NCI-H1417 (cell line): ENCODE measurements at places on chromosomes 5 and 9.
A peak's percentile ranks its signal among the peaks of the same experiment; 100 is the strongest.

GRCh38 chr5:55816342-55816741 lies 34.8 kb upstream of the IL31RA start:
- DNase-seq = no peak

DNA sequence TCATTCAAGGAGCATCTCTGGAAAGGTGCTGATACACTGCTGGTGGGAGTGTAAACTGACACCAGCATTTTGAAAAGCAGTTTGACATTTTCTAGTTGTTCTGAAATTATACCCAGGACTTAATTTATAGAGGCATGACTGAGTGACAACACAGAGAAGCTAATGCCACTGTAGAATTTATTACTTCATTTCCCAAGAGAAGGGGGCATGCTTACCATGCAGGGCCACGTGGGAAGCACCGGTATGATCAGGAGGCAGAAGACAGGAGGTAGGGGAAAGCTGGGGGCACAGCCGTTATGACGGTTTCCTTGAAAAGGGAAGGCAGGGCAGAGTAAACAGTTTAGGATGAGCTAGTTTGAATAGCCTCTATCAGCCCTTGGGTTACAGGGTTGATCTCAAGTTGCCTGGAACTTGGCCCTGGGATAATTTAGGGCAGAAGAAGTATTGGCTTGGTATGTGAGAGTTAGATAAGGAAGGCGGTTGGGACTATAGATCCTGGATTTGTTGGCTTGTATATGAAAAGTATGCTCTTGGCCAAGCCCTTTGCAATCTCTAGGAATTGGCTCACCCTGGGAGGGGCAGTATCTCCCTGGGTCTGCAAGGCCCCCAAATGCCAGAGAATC lies 305.7 kb downstream of the ENC1 start:
- no peak for DNase-seq

DNA sequence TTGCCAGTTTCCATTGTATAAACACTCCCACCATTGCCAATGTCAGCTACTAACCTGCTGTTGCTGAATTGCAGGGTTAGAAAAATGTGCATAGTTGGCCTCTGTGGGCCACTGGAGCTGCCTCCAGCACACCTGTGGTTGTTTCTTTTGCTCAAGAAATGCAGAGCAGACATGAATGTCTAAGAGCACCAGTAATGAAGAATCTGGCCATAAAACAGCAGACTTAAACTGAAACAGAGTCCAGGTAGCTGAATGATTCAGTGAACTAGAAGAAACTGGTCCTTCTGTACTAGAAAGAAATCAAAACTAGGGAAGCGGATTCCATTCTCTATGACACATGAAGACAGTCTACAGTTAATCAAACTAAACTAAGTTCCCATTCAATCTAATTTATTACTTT lies 48.2 kb downstream of the NUDT12 start:
- no peak for DNase-seq

- DNase-seq = no peak
Observed at GRCh38 chr9:32703635-32704034, 68.2 kb upstream of the TAF1L start.

DNA sequence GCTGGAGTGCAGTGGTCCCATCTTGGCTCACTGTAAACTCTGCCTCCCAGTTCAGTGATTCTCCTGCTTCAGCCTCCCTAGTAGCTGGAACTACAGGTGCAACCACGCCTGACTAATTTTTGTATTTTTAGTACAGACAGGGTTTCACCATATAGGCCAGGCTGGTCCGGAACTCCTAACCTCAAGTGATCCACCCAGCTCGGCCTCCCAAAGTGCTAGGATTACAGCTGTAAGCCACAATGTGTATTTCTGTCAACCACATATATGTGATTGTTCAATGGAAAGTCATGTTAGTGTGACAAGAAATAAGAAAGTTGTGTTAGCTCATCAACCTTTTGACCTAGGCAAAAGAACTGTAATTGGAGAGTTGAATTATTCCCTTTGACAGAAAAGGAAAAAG lies 677.1 kb upstream of the CHD1 start:
- no peak for DNase-seq

GRCh38 chr5:69024241-69024651 lies 69.6 kb upstream of the SLC30A5 start:
- DNase-seq = peak; percentile 76

DNA sequence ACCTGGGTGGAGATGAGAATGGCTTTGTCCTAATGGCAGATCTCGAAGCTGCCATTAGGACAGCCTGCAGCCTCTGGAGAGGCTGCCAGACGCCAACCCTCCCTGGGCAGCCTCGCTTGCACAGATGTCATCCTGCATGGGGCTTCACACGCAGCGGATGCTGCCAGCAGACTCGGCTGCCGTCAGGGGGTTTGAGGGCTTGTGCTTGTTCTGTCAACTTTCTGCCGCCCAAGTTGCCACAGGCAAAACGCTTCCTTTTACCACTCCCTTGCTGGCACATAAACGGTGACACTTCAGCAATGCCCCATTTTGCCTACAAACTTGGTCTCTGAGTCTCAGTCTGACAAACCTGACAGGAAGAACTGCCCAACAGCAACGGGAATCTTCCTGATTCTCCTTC lies 24.7 kb downstream of the DAP start:
- DNase-seq = no peak

DNA sequence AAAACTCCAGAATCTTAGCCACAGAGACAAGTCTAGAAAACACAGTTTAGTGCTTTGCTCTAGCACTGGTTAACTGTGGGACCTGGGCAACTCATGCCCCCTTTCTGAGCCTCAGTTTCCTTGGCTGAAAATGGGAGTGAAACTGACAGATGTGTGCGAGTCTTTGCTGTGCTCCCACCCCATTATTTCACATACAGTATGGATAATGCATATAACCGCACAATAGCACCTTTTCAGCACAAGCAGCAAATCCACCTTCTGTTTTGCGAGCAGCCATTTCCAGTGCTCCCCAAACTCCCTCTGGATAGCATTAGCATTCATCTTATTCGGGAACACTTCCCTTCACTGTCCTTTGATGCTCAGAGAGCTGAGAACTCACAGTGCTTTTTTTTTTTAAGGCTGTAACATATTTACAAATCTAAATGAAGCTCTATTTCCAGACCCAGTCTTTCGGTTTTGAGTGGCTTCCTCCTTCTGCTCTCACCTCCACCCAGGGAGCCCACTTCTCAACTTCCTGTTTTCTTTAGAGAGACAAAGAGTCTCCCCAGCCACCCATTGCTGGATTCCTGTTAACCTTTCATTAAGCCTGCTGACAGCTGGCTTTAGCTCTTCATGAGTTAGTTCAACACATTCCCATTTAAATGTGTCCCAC lies 49.2 kb downstream of the TIMD4 start:
- DNase-seq = peak; percentile 67
